ENCODE measurements at places on chromosomes 1 and 21.

DNA sequence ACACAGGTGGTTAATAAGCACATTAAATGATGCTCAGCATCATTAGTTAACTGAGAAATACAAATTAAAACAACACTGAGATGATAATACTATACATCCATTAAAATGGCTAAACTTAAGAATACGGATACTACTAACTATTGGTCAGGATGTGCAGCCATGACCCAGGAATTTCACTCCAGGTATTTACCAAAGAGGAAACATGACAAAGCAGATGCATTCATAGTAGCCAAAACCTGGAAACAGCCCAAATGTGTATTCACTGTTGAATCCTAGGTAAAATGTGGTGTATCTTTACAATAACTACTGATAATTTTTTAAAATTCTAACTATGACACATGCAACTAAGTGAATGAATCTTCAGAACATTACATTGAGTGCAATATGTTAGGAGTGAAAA is 73.0 kb downstream of the PTPRC start:
- no peak for DNase-seq

DNA sequence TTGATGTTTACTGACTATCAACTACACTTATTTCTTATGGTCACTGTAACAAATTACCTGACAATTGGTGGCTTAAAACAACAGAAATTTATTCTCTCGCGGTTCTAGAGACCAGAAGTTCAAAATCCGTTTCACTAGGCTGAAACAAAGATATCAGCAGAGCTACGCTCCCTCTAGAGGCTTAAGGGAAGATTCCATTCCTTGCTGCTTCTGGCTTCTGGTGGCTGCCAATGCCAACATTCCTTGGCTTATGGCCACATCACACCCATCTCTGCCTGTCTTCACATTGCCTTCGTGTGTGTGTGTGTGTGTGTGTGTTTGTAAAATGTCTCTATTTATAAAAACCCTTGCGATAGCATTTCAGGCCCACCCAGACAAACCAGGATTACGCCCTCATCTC is 66.4 kb downstream of the LMX1A start:
- DNase-seq: no peak

DNA sequence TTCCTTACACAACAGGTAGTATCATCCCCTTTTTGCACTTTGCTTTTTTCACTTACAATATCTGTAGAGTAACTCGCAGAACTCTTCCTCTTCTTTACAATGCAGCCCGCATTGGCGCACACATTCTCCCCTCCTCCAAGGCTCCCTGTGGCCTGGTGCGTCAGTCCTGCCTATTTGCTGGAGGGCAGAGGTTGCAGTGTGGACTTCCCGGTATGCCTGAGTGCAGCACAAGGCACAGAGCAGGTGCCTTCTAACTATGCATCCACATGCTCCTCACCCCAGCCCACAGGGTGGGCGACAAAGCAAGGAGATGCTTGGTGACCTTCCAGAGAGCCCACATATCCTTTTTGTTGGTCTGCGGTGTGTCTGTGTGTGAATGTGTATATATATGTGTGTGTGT is 53.3 kb downstream of the ARHGEF11 start:
- DNase-seq: no peak

DNA sequence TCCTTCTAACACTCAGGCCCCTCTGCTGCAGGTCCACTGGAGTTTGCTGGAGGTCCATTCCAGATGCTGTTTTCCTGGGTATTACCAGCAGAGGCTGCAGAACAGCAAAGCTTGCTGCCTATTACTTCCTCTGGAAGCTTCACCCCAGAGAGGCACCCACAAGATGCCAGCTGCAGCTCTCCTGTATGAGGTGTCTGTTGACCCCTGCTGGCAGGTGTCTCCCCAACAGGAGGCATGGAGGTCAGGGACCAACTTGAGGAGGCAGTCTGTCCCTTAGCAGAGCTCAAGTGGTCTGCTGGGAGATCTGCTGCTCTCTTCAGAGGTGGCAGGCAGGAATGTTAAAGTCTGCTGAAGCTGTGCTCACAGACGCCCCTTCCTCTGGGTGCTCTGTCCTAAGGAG is 204.8 kb downstream of the FCRL5 start:
- no peak for DNase-seq

DNA sequence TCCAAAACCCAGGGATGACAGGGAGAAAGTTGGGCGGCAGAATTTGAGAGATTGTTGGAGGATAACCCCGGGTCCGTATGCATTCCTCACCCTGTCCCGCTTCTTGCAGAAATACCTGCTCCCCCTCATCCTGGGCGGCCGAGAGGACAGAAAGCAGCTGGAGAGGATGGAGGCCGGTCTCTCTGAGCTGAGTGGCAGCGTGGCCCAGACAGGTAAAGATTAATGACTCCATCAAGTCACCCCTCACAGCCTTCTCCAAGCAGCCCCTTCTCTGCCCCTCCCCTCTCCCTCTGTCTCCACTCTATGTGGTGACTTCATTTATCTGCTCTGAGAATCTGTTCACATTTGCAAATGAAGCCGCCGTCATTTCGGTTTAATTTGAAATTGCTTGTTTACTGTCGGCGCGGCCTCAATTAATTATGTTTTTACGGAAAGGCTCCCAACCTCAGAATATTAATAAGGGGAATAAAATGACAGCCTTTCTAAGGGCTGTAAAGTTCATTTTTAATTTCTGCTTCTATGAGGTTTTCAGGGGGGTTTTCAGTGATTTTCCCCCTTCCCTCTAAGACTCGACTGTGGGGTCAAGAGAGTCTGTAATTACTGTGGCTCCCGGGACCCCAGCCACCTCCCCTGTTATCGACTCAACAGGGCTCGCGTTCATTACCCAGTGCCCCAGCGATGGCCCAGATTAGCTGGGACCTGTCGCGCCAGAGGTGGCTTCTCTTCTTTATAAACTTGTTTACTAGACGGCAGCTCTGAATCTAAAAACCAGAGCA is 148.3 kb downstream of the PEX14 start:
- DNase-seq: no peak

GRCh38 chr1:168224991-168225390 is 813 bp upstream of the SFT2D2 start:
- no peak for DNase-seq

DNA sequence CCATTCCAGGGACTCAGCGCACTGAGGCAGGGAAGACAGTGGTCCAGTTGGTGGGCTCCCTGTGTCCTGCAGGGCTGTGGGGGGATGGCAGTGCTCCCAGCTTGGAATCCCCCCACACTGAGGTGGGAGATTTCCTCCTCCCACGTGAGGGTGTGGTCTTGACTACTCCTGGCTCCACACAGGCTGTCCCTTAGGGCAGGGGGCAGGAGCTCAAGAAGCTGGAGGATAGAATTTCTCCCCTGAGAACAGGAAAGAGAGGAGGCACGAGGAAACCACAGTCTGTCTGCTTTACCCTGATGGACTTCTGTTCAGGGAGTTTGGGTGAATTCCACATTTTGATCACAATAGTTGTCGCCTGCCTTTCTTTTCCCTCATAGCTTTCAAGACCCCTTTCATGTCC is 62.1 kb downstream of the CACNA1E start:
- DNase-seq: no peak

GRCh38 chr1:18919197-18919905 is 17.0 kb upstream of the ALDH4A1 start:
- DNase-seq: no peak

DNA sequence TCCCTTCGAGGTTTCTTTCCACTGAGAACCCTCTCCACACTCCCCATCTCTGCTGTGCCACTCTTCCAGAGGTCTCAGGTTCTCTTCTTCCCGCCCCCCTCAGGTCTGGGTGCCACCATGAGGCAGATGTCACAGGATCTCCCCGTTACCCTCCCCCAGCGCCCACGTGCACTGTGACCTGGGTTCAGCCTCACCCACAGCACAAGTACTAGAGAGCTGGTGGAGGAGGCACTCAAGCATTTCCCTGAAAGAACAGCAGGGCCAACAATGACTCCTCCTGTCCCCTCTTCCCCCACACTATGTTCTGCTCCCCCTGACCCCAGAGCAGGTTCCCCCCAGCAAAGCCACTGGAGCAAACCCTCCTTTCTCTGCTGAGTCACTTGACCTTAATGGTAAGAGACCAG is 14.3 kb downstream of the PLEKHA6 start:
- no peak for DNase-seq

DNA sequence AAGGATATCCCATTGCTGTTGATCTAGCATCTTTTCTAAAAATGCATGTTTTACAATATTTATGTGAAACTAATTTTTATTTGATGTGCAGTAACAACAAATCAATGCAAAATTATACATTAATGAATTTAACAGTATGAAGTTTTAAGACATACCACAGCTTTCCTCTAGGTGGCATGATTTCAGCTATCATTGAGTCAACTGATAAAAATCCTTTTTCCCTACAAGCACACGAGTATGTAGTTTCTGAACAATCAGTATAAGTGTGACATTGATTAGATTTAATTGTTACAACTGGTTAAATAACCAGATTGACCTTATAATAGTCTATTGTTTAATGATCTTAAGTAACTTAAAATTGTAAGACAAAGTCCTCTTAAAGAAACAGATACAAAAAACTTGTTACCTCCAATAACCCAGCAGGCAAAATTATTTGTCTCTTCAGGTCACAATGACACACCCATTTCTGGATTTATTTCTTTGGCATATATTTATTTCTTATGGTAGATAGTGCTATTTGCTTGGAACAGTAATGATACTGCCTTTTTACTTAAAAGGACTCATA is 5.8 kb upstream of the TGFB2 start:
- no peak for DNase-seq

- DNase-seq: no peak
These were observed 345.1 kb downstream of the LMO4 start for GRCh38 chr1:87673748-87674147.

DNA sequence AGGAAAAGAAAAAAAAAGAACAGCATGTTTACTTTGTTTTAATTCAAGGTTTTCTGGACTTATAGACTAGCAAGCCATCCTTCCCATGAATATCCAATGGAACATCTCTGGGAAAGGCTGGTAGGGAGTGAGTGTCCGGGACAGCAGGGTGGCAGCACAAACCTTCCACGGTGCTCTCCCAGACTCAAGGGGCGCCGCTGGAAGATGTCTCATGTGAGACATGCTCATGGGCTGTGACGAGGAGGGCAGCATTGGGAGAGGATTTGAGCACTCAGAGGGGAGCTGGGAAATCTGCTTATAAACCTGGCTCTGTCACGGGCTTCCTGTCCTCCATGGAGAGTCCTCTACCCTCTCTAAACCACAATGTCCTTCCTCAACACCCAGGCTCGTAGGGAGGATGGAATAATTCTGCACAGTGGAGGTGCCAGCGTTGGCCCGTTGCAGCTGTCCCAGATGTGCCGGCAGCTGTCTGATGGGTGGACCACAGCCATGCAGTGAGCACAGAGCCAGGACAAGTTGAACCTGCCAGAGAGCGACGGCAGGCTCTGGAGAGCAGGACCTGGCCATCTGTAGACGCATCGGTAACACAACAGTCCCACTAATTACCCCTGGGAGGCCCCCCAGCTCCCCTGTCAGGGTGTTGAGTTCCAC is 100.1 kb upstream of the IGSF21 start:
- no peak for DNase-seq

DNA sequence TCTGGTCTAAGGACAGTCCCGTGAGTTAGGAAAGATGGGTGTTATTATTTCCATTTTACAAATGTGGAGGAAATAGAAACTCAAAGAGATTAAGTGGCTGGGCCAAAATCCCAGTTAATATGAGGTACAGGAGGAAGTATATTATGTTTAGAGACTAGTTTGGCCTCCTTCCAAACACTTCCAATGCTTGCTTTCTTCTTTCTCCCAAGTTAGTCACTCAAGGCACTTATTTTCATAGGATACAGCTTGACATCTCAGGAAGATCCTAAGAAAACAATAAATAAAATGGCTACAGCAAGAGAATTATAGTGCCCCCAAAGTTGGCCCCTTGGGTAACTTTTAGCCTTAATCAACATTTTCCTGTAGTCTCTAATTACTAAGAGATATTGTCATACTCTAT is 47.5 kb upstream of the IPO9 start:
- no peak for DNase-seq

DNA sequence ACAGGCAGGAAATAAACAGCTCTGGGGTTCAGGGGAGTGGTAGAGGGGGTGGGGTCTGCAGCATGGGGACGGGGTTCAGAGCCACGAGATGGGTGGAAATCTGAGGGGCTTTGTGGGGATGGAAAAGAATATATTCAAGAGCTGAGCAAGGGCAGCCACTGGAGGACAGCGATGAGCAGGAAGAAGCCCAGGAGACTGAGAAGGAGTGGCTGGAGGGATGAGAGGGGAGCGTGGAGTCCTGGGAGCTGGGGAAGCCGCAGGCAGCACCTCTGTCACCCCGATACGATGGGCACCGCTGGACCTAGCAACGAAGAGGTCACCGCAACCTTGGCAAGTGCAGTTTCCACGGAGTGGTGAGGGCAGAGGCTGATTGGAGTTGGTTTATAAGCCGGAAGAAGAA is 10.0 kb upstream of the KCNAB2 start:
- DNase-seq: no peak

DNA sequence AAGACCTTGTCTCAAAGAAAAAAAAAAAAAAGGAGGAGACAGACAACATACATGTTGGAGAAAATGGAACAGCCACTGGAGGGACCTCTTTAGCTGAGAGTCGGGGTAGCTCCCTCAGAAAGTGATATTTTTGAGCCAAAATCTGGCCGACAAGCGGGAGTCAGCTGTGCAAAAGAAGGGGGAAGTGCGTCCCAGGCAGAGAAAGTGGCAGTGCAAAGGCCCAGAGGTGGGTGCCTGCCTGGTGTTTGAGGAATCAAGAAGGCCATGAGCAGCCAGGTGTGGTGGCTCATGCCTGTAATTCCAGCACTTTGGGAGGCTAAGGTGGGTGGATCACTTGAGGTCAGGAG is 6.1 kb upstream of the CROCC start:
- no peak for DNase-seq

DNA sequence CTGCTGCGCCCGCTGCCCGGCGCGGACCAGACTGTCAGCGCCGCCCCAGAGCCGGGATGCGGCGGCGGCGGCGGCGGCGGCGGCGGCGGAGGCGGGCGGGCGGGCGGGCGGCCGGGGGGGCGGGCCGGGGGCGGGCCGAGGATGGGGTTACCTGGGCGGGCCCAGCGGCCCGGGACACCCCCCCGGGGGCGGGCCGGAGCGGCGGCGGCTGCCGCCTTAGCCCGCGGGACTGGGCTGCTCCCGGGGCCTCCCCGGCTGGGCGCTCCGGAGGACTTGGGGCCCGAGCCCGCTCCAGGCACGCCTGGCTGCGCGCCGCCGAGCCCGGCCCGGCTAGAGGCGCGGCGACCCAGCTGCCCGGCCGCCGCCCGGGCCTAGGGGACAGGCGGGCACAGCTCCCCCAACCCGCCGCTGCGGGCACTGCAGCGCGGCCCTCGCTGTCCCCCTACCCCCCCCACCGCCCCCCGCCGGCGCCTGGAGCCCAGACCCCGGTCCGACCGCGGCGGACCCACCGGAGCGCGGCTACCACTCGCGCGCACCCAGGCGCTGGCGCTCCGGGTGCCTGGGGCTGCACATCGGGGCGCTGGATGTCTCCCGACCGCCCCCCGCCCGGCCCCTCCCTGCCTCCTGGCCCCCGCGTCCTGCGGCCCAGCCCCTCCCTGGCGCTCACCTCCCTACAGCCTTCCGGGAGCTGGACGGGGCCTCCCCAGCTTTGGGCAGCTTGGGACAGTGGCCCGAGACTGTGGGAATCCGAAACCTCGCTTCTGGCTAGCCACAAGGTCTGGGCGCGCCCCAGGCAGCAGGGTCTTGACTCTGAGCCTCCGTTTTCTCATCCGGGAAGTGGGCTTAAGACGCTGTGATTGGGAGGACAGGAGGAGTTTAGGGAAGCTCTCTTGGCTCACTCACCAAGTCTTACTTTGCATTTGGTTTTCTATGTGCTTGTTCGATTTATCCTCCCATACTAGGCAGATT is at the start of gene WNT4:
WNT4 (minus strand) TSS at position 33 of the 969 bp plus-strand sequence. CDS start 175 bp downstream, outside the sequence.
- no peak for DNase-seq
